Activated naive CD4-positive, alpha-beta T cell treated with anti-CD3 and anti-CD28 coated beads, Interleukin-2, amount 10 ng/mL, durations not matched to agents 7 days and 5 days (primary cell): ENCODE measurements at places on chromosomes 3 and 15.
A peak's percentile ranks its signal among the peaks of the same experiment; 100 is the strongest.

- no peak for DNase-seq
Observed at GRCh38 chr15:41462084-41462795, 31.4 kb upstream of the ITPKA start.

DNA sequence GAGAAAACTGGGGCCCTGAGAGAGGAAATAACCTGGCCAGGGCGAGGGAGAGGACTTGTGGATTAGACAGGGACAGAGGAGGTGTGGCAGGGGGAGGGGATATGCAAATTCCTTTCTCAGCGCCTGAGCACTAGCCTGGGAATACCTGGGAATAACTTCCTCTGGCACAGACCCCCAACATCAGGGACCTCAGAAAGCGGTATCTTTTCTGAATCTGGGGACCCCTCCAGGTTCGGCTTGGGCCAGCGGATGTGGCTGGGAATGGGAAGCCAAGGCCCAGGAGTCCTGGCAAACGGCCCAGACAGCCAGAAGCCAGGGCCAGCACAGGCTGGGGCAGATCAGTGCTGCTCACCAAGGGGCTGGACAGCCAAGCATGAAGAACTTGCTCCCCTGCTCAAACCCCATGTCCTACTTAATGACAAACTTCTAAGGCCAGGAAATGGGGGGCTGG lies 9.2 kb upstream of the ACSBG1 start:
- no peak for DNase-seq

DNA sequence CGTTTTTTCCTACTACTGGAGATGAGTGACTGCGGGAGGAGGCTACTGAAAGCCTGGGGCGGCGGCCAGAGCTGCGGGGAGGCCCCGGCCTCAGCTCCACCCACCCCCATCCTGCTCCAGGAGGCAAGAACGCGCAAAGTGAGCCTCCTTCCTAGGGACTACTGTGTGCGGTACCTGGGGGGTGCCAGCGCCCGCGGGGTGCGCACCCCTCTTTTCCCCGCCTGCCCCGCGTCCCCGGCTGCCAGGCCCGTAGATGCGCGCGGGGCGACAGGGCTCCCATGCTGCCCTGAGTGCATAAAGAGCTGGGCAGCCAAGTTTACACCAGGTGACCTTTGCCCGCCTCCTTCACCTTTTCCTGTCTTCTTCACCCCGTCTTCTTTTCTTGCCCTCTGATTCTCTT lies 2.5 kb upstream of the USF3 start:
- peak; percentile 29 for DNase-seq

GRCh38 chr3:178393146-178393545 lies 143.1 kb upstream of the KCNMB2 start:
- no peak for DNase-seq

- DNase-seq: no peak
Observed at GRCh38 chr3:23993556-23994243, 48.6 kb downstream of the NR1D2 start.

- DNase-seq: no peak
Observed at GRCh38 chr3:73459711-73460110, 165.0 kb downstream of the PDZRN3 start.

DNA sequence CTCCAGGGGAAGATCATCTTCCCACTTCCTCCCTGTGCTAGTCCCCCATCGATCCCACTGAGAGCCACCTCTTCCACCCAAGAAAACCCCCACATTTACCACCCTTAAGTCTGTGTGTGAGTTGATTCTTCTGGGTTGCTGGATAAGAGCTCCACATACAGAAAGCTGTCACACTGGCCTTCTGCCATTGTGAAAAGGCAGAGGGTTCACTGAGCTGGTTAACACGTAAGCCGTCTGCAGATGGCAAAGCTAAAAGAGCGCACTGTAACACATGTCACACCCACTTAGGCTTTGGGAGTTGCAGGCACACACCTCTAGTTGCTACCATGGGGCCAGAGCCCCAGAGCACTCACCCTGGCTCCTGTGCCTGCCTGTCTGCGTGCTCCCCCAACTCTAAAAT lies 309.8 kb upstream of the LRRC3B start:
- no peak for DNase-seq

- no peak for DNase-seq
Observed at GRCh38 chr3:34073961-34074360, 275.5 kb downstream of the PDCD6IP start.

DNA sequence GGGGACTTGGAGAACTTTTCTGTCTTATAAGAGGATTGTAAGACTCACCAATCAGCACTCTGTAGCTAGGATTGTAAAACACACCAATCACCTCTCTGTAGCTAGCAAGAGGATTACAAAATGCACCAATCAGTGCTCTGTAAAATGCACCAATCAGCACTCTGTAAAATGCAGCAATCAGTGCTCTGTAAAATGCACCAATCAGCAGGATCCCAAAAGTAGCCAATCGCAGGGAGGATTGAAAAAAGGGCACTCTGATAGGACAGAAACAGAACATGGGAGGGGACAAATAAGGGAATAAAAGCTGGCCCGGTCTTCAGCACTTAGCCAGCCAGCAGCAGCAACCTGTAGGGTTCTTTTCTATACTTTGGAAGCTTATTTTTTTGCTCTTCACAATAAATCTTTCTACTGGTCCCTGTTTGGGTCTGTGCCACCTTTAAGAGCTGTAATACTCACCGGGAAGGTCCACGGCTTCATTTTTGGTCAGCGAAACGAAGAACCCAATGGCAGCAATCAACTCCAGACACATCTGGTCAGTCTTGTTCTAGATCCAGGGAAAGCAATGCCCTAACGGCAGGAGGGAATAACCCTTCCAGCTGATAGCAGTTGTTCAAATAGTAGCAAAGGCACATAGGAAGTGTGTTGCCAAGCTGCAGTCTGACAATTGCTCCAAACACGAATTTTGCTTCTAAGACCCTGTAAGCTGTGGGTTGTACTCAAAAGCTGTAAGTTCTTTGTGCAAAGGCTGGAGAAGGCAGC lies 135.6 kb downstream of the TJP1 start:
- no peak for DNase-seq

DNA sequence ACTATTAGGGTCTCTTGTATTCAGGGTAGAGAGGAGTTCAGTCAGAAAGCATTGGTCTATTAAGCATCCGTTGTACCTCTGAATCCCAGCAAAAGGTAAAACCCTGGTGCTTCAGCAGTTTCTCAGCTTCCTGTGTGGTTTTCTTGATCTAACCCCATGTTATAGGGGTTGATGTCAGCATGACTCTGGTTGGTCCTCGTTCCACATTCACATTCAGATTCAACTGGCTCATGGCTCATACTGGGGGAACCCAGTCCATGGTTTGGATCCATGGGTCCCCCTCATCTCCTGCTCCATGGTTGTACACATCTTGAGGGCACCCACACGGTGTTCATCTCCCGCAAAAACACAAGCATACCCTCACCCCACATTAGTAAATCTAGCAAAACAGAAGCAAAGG lies 47.7 kb upstream of the C2CD4B start:
- peak; percentile 32 for DNase-seq

DNA sequence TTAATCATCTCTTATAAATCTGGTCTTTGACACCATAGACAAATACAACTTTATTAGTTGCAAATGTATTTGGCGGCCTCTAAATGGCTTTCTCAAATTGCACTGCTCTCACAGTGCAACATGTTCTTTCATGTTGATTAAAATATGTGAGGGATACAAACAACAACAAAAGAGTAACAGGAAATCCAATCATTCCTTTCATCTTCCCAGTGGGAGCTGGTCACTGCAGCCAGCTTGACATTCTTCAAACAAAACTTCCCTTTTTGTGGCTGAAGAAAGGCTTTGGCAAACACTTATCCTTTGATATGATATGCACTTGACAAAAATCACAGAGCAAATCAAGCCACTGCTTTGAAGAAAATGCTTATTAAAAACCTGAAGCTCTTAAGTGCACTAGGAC lies 973.6 kb downstream of the EPHA3 start:
- no peak for DNase-seq

GRCh38 chr15:63603516-63603915 lies 6.3 kb downstream of the FBXL22 start:
- no peak for DNase-seq

DNA sequence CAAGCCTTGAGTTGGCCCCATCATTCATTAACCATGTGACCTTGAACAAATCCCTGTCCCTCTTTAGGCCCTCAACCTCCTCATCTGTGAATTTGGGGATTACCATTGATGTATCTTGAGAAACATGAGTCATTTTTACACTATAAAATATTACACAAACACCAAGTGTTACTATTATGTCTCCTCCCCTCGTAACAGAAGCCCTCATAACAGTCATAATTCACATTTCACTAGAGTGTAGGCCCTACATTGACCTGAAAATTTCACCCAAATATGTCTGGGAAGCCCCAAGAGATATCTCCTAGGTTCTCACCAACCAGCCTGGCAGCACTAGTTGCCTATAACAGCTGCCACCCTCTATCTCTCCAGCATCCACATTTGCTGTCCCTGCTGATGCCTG lies 15.8 kb upstream of the SLC6A1 start:
- no peak for DNase-seq

DNA sequence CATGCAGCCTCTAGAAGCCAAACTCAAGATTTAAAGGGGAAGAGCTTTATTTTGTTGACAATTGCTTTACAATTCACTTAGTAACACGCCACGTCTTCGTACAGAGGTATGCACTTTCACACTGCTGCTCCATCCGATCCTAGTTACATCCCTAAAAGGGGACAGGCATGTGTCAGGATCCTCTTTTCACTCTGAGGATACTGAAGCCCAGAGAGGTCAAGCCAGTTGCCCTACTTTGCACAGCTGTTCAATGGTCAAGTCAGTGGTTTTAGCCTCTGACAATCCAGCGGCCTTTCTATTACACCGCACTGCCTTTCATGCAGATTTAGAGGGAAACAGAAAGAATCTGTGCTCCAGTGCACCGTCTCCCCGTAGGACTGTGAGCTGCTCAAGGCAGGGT lies 44.9 kb upstream of the CHRNB4 start:
- no peak for DNase-seq

- no peak for DNase-seq
Observed at GRCh38 chr3:195154793-195155535, 116.0 kb downstream of the XXYLT1 start.

DNA sequence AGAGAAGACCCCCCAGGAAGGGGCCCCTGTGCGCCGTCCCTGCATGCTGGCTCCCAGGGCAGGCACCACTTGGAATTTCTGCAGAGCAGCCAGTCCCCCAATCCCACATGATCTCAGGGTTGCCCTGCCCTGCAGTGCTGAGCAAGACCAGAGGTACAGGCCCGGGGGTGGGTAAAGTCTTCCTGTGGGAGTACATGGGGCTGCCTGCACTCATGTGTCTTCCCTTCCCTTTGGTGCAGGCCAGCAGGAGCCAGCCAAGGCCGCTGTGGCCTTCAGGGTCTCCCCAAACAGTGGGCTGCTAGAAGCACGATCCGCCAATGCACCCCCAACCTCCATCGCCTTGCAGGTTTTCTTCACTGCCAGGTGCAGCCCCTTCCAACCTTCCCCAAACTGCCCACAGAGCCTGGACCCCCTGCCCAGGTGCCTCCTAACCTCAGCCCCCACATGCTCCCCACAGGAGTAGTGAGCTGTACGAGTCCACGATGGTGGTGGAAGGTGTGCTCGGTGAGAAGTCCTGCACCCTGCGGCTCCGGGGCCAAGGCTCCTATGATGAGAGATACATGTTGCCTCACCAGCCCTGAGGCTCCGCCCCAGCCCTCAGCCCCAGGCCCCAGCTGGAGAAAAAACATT lies 15.0 kb downstream of the ACAA1 start:
- no peak for DNase-seq

DNA sequence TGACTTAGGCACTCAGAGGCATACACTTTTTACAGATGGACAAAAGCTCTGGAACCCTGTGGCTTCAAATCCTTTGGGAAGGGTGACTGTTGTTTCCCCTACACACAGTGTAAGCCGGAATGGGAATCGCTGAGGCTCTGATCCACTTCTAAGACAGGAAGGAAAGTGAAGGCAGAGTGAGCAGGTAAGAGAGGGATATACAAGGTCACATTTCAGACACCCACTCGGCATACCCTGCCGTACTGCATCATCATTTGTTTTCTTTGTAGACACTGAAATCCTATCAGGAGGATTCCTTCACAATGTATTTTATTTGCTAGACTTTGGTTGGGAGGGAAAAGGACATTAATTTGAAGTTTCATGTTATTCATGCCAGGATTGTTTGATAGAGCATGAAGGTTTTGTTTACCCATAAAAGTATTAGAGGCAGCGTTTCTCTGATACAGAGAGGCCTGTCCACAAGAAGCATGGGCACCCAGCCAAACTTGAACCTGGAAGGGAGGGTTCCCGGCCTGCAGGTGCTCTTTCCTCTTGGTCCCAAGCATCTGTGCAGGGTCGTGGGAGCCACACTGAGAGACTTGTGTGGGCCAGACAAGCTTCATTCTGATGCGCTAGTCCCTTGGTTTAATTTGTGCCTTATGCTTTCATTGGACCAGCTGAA lies 21.9 kb upstream of the POLR2M start:
- no peak for DNase-seq

GRCh38 chr3:141076036-141076773 lies 25.1 kb downstream of the SPSB4 start:
- no peak for DNase-seq

DNA sequence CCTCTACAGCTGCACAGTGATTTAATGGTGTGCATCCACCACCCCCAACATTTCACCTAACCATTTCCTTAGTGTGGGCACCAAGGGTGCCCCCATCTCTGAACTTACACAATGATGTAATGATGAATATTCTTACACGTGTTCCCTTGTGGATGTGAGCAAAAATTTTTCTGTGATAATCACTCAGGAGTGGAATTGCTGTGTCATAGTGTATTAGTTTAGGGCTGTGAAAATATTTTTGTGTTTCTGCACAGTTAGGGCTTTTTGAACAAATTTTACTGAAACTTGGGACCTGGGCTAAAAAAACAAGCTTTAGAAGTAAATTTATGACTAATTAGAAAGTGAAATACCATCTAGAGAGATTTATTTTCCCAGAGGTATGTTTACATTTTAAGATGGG lies 134.5 kb upstream of the CCNL1 start:
- DNase-seq: no peak

- no peak for DNase-seq
Observed at GRCh38 chr15:36831904-36832287, 252.5 kb downstream of the CDIN1 start.

DNA sequence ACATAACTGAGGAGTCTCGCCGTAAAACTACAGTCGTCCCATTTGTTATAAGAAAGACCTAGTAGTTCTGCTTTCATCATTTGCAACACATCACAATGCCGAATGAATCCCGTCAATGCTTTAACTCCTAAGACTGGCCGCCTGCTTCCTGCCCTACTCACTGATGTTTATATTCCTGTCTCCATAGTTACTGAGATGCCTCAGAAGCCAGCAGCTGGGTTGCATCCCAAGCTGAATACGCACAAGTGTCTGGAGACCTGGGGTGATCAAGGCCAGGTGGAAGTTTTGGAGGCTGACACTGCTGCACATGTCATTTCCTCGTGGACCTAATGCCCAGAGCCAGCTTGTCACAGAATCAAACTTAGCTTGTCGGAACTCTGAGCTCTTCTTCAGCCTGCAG lies 95.2 kb upstream of the UBE2E1 start:
- no peak for DNase-seq

- DNase-seq: no peak
Observed at GRCh38 chr15:71153823-71154524, 38.7 kb downstream of the THSD4 start.
